ENCODE measurements at places on chromosomes 12 and 14. TPM values are rescaled to one million over a fixed set of nuclear protein-coding genes. Genes with fewer than 3 reads are reported as not detected.

GRCh38 chr12:67989184-67989920 lies at the start of gene IFNG-AS1:
Gene IFNG-AS1 (plus strand): TSS chr12:67989447.
- H3K27ac ChIP-seq = peak within 1 kb of the TSS; percentile 35
- DNase-seq = no peak
- no peaks in the 10 kb centered on the region for H3K36me3 ChIP-seq
- H3K4me3 ChIP-seq = peak within 1 kb of the TSS; percentile 7
- no peaks in the 10 kb centered on the region for H3K27me3 ChIP-seq

DNA sequence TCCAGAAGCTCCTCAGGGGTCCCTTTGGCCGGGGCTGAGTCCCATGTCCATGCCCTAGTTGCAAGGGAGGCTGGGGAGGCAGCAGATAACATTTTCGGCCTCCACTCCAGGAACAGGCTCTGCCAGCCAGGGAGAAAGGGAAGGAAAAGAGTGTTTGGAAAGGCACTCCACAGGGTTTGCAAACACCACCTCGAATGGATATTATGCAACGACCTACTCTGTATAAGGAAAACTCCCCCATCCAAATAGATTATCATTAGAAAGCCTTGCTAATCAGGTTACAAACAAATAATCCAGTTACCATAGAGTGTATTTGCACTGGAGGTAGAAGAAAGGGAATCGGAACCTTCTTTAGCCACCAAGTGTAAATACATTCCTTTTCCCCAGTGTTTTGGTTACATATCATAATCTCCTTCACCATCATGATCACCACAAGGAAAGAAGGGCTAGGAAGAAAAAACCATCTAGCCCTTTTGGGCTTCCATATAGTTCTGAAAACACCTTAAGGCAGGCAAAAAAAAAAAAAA lies 40.4 kb downstream of the TMCC3 start:
- H3K4me1 ChIP-seq = no peaks in the 10 kb centered on the region
- H3K4me3 ChIP-seq = no peak overlapping the region
- no peak overlapping the region for H3K27ac ChIP-seq
- DNase-seq = no peak
- no peaks in the 10 kb centered on the region for H3K27me3 ChIP-seq
- H3K36me3 ChIP-seq = no peaks in the 10 kb centered on the region

DNA sequence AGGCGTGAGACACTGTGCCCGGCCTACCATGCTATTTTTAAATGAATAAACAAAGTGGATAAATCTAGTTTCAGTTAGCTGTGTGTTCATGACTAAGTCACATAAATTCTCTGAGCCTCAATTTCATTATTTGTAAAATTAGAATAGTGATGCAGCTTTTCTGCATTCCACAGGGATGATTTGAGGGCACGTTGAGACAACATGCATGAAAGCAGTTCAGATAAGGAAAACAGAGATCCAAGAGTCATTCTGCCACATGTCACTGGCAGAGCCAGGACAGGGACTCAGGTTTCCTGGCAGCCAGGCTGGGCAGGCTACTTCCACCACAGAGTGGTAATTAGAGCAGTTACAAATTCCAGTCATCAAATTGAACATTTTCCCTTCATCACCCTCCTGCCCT lies 2.9 kb upstream of the PPP4R4 start:
- no peak overlapping the region for H3K4me3 ChIP-seq
- peaks cover 27% of the 10 kb centered on the region for H3K4me1 ChIP-seq
- peaks cover 17% of the 10 kb centered on the region for H3K27me3 ChIP-seq
- DNase-seq = no peak
- no peaks in the 10 kb centered on the region for H3K36me3 ChIP-seq
- no peak overlapping the region for H3K27ac ChIP-seq

GRCh38 chr14:28365510-28365909 lies 401.1 kb upstream of the FOXG1 start:
- H3K4me3 ChIP-seq = no peak overlapping the region
- H3K4me1 ChIP-seq = no peaks in the 10 kb centered on the region
- DNase-seq = peak; percentile 16
- no peaks in the 10 kb centered on the region for H3K27me3 ChIP-seq
- no peaks in the 10 kb centered on the region for H3K36me3 ChIP-seq

The CACNA2D4 gene
- polyA plus RNA-seq = 4.9 TPM
